ENCODE measurements at places on chromosomes 4 and X.

GRCh38 chr4:5141802-5142201 lies 90.5 kb downstream of the STK32B start:
- no peak for DNase-seq

DNA sequence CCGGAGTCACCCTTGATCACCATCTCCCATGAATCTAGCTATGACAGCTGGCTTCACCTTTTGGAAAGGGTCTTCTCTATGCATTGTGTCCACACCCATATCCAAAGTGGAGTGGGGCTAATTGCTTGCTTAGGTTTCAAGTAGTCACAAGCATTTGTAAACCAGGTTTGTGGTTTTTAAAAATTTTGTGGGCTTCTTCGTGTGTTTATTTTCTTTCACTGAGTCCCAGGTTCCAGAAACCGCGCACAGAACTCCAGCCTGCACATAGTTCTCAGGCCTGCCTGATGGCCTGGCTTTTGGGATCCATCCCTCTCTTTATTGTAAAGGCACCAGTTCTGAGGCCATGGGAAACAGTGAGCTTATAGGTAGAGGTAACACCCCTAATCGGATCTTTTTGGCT lies 70.2 kb upstream of the TLR3 start:
- DNase-seq = no peak

- peak; percentile 67 for DNase-seq
Observed at GRCh38 chrX:23317799-23318724, 16.6 kb upstream of the PTCHD1 start.

DNA sequence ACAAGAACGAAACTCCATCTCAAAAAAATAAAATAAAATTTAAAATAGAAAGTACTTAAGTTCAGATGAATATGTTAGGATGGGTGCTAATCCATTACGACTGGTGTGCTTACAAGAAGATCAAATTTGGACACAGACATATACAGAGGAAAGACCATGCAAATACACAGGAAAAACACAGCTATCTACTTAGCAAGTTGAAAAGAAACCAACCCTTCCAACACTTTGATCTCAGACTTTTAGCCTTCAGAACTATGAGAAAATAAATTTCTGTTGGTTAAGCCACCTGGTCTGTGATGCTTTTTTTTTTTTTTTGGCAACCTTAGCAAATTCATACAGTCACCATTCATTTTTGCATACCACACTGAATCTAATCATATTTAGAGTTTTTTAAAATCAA lies 116.5 kb downstream of the CENPC start:
- no peak for DNase-seq

- DNase-seq = no peak
Observed at GRCh38 chr4:14125375-14126129, 498.0 kb upstream of the BOD1L1 start.

DNA sequence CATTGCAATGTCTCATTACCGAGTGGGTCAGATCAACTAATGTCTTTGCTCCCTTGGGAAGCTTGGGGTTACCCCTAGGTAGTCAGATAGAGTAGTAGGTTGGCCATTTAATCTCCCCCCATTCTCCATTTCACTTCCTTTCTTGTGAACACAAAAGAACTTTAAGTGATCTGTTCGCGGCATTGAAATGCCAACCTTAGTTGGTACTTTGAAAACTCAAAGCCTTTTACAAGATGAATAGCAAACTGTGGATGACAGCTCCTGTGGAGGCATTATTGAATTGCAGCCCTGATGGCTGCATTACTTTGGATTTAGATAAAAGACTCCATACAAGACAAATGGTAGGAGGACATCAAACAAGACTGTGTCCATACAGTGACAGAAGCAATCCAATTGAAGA lies 469.1 kb downstream of the GBA3 start:
- no peak for DNase-seq

GRCh38 chrX:12170755-12171154 lies 32.5 kb downstream of the FRMPD4 start:
- DNase-seq = no peak
